ENCODE measurements at places on chromosomes 7 and 10. TPM values are rescaled to one million over a fixed set of nuclear protein-coding genes. Genes with fewer than 3 reads are reported as not detected.

DNA sequence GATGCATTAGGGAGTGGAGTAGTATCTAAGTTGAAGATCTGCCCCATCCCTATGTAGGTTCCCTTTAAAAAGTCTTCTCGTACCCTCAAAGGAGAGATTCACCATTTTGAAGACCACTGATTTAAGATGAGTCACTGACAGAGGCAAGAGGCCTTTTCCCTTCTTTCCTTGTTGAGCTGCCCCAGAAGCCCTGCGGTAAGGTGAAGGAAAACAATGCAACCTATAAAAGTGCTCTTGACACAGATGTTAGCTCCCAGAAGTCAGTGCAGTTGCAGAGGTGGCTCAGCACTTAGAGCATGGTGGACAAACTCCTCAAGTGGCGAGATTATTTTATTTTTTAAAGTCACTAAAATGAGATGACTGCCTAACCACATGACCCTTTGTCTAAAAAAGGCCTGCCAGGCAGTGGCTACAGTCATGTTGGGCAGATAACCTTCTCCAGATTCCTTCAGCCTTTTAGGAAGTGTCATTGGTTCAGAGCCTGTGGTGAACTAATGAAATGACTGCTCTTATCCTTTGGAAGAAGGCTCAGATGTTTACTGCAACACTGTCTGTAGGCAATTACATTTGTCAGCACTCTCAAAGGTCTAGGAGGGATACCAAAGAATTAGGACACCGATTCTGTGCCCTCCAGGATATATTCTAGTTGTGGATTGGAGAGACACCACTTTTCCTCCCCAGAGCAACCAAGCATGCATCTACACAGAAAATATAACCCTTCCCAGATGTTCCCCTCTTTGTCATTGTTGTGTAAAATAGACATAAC is 88.7 kb downstream of the ARID5B start:
- no peak for DNase-seq

DNA sequence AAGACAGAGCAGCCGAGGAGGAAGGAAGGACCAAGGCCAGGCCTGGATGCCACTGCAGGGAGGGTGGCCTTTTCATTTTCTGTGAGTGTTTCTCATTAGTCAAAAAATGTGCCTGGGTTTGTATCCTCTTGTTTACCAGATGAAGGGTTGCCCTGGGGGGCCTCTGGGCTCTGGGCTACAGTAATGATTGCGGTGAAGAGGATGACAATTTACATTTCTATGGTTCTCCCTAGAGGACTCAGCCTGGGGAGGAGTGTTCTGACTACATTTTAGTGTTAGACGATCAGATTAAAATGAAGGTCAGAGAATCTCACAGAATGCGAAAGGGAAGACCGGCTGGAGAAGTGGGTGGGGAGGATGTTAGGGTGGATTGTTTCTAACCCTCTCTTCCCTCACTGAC is 108.0 kb upstream of the KMT2C start:
- no peak for DNase-seq

DNA sequence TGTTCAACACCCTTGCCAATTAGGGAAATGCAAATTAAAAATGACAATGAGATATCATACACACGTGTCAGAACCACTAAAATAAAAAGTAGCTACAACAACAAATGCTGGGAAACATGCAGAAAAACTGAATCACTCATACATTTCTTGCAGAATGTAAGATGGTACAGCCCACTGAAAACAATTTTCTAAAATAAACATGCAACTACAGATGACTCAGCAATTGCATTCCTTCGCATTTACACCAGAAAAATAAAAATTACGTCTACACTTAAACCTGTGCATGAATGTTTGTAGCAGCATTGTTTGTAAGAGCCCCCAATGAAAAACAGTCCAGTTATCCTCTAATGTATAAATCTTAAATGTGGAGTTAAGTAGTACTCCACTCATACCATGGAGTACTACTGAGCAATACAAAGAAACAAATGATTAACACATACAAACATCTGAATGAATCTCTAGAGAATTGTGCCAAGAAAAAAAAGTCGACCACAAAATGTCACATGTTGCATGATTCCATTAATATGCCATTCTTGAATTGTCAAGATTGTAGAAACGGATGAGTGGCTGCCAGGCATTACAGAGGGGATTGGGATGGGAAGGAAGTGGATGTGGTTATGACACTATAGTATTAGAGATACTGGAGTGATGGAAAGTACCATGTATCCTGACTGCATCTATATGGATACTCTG is 134.6 kb upstream of the NPSR1 start:
- no peak for DNase-seq

DNA sequence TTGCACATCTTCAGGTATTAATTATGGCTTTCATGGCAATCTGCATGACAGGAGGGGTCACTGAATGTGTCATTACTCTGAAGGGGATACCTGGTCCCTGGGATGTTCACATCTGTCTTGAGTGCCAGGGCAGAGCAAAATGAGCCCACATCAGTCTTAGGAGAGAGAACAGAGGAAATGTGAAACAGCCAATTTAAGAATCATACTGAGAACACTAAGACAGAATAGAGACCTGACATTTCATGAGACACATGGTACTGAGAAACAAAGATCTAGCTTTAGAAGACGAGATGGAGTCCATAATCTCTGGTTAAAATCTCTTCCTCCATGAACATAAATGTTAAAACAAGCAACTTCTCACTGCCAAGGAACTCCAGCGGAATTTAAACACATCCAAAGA is 34.1 kb upstream of the FZD1 start:
- DNase-seq = no peak

GRCh38 chr7:584122-584465 is 64.4 kb upstream of the PDGFA start:
- DNase-seq = peak; percentile 37

- peak; percentile 6 for DNase-seq
These were observed 90.2 kb upstream of the RET start for GRCh38 chr10:42986633-42987032.

Gene UCN3
- total RNA-seq = 4.0 TPM

DNA sequence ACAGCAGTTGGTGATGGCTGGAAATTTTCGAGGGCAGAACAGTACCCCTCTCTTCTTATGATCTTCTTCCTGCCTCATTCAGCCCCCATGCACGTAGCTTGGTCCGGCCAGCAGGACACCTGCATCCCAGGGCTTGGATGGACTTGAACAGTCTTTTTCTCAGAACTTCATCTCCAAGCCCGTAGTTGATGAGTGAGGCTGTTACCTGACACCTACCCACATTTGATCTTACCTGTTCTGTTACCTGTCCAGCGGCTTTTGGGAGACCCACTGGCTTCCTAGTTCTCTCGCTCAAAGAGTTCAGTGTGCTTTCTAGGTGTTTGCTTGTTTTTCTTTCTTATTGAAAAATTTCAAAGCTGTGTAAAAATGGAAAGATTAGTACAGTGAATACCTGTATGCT is 212.2 kb downstream of the CUX1 start:
- DNase-seq = no peak

DNA sequence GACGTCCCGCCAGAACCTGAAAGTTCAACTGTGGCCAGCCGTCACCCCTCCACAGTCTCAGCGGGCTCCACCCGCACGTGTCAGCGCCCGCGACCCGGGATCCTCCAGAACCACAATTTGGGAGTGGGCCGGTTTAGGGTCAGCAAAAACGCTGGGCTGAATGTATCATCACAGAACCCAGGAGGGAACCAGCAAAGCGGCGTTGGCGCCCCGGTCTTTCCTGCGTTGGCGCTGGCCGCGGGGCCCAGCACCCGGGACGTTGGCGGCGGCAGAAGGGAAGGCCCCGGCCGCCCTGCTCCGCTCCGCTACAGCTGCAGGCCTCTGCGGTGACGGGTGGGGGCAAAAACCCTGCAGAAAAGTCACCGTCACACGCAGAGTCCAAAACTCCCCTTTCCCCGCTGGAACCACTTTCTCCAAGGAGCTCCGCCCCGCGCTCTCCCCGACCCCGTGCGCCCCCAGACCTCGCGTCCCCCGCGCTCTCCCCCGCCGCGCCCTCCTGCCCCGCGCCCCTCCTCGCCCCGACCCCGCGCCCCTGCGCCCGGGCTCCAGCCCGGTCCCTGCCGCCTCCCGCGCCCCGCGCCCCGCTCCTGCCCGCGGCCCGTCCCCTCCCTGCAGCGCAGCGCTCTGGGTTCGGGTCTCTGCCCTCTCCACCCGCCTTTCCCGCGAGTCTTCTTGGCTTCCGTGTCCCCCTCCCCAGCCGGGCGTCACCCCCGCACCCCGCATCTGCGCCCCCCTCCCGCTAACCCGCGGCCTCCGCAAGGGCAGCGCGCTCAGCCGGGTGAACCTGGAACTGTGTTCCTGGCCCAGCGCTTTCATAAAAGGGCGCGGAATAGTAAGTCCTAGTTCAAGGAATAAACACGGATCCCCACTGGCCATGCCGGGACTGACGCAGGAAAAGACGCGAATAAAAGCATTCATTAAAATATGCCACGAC is 24.0 kb upstream of the RNF32 start:
- peak; percentile 64 for DNase-seq

GRCh38 chr10:104170610-104171254 is 48.8 kb downstream of the SFR1 start:
- DNase-seq = no peak

DNA sequence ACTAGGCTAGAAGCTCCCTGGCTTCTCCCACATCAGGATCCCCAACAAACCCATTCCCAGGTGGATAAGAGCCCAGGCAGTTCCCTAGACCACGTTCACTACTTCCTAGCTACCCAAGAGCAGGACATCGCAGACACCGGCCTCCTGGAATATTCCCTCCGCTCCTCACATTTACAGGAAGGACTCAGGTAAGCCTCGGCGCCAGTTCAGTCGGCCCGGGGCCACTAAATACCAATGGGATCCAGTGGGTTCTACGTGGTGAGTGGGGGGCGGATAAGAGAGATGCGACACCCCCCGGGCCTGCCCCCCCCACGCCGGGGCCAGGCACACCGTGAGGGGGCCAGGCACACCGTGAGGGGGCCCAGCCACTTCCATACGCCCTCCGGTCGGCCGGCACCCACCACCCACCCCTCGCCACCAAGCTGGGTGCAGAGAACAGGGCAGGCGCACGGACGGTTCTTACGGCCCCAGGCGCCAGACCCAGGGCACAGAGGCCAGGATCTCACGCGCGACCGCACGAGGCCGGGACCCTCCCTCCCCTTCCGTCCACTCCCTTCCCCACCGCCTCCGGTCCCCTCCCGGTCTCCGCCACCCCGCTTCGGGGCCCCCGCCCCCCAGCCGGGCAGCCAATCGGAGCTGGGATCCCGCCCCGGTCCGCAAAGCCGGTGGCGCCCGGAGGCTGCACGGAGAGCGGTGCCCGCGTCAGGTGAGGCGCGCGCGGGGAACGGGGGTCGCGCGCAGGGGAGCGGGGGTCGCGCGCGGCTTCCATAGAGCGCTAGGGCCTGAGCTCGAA is at the start of gene BLVRA:
TSS of gene BLVRA (plus strand) at position 652 of the 793 bp plus-strand sequence. CDS start 12,479 bp downstream, outside the sequence.
- DNase-seq = peak; percentile 63

- DNase-seq = peak; percentile 71
These were observed 167.9 kb downstream of the NEURL1 start for GRCh38 chr10:103661198-103661950.

GRCh38 chr10:21208666-21209316 is 311.7 kb upstream of the NEBL start:
- no peak for DNase-seq

- DNase-seq = no peak
These were observed 182.5 kb downstream of the KMT2E start for GRCh38 chr7:105196473-105196872.

DNA sequence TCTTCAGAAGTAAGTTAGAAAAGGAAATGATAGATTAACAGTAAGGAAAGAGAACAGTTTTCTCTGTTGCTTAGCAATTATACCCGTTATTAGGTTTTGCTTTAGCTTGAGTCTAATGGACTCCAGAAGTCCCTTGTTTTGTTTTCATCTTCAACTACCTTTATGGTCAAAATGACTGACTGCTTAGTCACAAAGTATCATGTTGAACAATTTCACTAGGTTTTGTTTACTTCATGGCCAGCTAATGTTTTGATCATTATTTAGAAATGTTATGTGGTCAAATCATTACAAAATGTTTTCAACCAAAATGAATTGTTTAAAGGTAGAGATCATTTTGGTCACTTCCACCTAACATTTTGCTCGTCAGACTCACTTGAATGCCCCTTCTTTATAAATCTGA is 1.9 kb downstream of the UBN2 start:
- no peak for DNase-seq

DNA sequence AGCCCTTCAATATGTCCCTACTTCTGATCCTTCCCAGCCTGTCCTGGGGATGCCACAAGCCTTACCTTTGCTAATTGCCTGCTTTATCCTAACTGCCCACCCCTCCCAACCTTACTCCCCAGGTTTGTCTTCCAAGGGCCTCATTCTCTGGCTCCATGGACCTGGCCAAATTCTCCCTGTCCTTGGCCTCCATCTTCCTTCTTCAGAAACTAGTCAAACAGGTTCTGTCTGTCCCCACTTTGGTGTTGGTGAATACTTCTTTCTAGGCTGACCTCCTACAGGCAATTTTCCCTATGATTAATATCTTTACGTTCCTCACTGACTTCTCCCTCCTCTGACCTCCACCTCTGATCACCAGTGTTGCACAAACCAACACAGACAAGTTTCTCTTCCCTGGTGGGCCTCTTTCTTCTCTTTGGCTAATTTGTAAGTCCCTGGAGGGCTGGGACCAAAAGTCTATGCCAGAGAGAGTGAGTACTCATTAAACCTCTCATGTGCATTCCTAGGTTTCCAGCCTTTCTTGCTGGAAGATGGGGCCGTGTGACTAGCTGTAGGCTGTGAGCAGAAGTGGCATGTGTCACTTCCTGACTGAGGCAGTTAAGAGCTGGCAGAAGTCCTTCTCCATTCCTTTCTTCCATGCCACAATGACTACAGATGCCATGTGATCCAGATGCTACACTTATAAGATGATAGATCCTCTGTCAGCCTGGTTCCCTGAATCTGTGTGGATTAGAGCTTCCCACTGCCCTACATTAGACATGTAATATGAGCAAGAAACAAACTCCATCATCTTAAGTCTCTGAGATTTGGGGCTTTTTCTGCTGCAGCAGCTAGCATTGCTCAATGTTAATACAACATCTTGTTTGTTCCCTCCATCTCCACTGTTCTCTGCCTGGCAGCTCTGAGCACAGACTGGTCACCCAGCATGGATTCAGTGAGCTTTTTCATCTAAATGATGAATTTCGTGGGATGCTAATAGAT is 382.7 kb downstream of the RPS24 start:
- no peak for DNase-seq

All from colonic mucosa (tissue), 4 donors.